GM12865 (cell line): ENCODE measurements at places on chromosomes 6 and 20.

GRCh38 chr6:165929607-165930006, 238.0 kb downstream of the TBXT start:
- DNase-seq: no peak

GRCh38 chr6:6686176-6686575, 97.7 kb downstream of the LY86 start:
- no peak for DNase-seq

- no peak for DNase-seq
These were observed 761 bp upstream of the NR2E1 start for GRCh38 chr6:108164815-108165706.

GRCh38 chr6:89495961-89496535, 63.1 kb downstream of the ANKRD6 start:
- DNase-seq: no peak

GRCh38 chr6:29994826-29995225, 52.5 kb downstream of the HLA-A start:
- DNase-seq: no peak

DNA sequence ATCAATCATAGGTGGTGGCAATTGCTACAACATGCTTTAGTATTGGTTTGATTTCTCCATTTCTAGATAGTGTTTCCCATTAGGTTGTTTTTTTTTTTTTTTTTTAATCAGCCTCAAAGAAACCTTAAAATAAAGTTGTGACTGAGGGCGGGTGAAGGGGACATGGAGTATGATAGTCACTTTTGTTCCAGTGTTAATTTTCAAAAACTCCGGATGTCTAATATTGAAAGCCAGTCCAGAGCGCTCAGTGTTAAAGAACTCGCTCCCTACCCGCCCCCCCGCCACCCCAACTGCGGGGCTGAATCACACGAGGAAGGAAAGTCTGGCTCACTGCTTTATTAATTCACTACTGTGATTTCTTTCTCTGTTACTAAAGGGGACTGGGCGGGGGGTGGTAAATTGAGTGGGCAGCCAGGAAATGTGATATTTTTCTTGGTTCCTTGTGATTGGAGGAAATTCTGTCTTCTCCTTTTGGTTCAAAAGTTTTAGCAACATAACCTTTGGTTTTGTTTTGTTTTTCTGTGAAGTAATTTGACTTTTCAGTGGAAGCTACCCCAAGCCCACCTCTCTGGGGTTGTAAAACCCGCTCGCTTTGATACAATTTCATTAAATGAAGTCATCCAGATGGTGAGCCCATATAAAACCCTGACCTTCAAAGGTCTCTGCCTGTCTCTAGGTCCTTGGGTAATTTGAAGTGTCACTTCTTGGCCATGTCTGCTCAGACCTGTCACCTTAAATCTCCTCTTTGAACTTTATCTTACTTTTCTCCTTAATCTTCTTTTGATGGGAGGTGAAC, 38.0 kb downstream of the TNFAIP3 start:
- DNase-seq: peak; percentile 80

DNA sequence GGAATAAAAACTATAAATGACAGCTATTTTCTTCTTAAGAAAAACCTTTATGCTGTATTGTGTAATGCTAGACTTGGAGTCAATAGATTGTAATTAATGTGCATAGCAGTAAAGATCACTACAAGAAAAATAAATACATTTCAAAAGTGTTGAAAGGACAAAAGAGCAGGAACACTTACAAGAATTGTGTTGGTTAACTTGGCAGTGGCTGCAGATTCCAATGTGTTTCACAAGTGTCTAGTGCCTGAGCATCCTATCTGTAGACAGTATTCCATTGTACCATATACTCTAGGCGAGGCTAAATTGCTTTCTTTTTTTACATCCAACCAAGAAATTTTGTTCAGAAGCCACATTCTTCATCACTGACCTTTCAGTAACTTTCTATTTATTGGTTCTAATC, 924.1 kb downstream of the EPHA7 start:
- DNase-seq: no peak

GRCh38 chr6:117451671-117452070, 25.9 kb upstream of the ROS1 start:
- DNase-seq: no peak
